ENCODE measurements at places on chromosomes 3 and 15.
A peak's percentile ranks its signal among the peaks of the same experiment; 100 is the strongest.

DNA sequence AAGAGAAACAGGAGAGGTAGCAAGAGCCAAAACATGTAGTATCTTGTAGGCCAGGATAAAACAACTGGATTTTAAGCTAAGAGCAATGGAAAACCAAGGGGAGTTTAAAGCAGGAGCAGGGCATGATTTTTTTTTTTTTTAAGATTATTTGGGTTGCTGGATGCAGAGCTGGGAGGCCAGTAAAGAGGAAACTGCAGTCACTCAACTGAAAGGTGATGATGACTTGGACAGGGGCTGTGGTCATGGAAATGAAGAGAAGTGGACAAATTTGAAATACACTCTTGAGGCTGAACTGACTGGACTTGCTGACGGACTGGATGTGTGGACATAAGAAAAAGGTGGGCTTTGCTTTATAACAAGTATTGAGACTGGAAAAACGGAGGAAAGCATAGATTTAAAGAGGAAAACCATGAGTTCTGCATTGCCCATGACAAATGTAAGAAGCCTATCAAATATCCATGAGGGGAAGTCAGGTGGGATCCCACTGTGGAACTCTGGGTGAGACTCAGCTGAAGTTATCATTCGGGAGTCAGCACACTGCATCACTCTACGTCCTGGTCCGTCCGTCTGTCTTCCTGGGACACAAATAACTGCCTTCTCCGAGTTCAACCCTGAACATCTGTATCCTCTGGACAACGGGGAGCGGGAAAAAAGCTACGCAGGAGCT, 688 bp downstream of the XPC start:
- DNase-seq, result no peak

- DNase-seq, result no peak
Observed at GRCh38 chr15:71603379-71603778, 207.0 kb upstream of the NR2E3 start.

DNA sequence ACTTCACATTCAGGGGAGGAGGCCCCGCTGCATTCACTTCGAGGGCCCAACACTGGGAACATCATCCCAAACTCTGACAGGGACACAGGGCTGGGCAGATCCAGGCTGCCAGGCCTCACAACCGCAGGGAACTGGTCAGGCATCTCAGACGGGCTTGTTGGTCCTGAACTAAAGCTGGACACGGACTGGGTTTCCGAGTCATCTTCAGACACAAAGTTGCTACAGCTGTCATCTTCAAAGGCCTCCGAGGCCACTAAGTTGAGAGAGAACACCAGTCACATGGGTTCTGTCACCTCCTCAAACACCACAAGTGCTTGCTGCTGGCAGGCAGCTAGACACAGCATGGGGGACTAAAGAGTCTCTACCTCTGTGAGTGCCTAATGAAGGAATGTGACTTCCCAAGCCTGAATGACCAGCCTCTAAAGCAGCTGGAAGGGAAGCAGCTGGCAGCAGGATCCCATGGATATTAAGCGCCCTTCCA, 50.9 kb downstream of the CAPN7 start:
- DNase-seq, result no peak

- no peak for DNase-seq
Observed at GRCh38 chr3:57877116-57877515, 121.0 kb downstream of the SLMAP start.

DNA sequence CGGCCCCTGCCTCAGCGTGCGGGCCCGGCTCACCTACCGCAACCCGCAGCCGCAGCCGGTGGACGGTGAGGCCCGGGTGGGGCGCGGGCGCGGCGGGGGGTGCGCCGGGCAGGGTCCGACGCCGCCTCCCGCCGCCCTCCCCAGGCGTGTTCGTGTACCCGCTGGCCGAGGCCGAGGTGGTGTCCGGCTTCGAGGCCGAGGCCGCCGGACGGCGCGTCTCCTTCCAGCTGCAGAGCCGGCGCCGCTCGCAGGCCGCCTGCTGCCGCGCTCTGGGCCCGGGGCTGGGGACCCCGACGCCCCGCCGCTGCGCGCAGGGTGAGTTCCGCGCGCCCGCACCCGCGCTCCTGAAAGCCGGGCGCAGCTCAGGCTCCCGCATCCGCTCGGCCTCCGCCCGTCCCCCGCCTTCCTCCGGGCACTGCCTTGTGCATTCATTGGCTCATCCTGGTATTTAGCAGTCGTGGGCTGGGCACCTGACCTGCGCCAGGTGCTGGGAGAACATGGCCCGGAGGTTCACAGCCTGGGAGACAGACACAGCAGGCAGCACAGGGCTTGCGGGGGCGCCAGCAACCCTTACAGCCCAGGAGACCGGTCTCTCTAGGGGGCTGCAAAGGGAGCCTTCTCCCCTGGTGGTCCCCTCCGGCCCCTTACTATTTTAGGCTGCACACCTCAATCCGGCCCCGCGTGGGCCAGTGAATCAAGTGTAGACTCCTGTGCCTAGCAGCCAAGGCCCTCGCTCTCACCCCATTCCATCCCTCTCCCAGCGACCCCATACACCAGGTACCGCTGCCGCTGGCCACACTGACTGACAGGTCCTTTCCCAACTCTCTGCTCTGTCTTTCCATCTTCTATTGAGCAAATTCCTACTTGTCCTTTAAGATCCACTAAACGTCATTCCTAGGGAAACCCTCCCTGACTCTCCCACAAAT, 1.5 kb downstream of the VWA5B2 start:
- DNase-seq, result peak; percentile 13

DNA sequence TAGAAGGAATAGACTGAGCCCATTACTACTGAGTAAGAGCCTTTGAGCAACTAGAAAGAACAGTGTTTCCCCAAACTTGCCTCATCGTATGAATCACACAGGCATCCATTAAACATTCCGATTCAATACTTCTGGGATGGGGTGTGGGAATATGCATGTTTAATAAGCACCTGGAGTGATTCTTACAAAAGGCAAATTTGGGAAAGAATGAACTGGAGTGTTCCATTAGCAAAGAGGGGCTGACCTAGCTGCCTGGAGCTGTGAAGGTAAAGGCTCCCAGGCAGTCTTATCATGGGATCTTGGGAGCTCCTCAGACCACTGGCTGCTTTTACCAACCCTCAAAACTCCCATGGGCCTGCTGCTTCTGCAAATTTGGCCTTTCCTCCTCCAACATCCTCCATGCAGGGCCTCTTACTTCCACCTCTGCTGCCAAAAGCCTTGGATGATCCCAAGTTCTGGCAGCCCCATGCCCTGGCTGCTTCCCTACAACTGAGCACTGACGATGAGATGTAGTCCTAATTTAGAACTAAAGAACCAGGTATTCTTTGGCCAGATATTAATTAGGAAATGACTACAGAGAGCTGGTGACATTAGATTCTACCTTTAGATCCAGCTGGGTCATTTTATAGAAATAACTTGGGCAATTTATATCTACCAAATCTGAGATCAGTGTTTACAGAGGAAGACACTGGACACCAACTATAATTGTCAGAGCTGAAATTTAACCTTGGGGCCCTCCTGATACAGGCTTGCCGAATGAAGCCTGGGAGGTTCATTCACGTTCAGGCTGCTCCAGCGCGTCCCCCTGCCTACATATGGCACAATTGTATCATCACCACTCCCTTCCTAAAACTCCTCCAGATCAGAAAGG, 11.2 kb upstream of the HOMER2 start:
- no peak for DNase-seq

GRCh38 chr3:128473180-128473519, 6.5 kb upstream of the DNAJB8 start:
- no peak for DNase-seq

DNA sequence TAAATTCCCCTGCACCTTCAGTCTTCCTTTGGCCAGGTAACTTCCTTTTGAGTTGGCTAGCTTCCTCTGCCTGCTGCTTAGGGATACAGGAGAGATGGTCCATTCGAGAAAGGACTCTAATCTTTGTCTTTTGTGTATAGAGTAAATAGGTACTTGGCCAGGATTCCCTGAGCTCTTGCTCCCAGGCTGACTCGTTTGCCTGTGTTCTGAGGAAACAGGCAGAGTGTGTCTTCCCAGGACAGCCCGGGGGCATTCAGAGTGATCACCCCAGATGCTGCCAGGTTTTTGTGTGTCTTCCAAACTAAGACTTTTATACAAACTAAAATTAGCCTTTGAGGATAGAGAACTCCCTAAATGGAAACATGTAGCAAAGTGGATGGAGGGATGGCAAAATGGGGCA, 39.5 kb downstream of the TMEM108 start:
- no peak for DNase-seq

DNA sequence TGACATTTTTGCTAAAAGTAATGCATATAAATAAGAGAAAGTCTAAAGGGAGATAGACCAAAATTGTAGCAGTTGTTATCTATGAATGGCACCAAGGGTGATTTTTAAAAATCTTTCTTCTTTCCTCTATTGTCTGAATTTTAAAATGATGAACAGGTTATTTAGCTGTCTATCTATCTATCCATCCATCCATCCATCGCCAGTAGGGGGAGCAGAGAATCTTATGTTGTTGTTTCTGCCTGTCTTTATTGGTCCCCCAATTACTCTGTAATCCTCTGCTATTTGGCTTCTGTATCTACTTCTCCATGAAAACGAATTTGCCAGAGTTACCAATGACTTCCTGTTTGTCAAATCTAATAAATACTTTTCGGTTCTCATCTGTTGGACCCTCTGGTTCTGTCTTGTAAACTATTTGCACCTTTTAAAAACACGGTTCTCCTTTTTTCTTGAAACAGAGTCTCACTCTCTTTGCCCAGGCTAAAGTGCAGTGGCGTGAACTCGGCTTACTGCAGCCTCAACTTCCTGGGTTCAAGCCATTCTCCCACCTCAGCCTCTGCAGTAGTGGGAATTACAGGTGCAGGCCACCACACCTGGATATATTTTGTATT, 86.0 kb downstream of the ECT2 start:
- DNase-seq, result no peak

DNA sequence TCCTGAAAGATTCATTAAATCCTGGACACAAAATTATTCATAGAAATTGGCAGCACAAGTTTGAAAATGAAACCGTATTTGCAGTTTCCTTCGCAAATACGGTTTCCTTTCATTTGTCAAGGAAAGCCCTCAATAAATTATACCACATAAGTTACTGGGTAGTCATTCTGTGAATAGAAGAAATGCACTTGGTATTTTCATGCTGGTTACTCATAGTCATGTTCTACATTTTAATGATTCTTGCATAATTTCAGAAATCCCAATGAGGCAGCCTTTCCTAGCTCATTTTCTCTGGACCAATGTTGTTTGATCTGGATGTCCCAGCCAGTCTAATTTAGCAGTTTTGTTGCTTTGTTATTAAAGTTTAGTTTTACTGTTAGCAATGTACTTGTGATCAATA, 43.2 kb downstream of the MINAR1 start:
- DNase-seq, result no peak

GRCh38 chr15:42152196-42152920, 4.1 kb downstream of the PLA2G4F start:
- no peak for DNase-seq

- DNase-seq, result no peak
Observed at GRCh38 chr15:45790325-45790943, 155.6 kb downstream of the SQOR start.

Data from CD4-positive, alpha-beta T cell (primary cell).